ENCODE measurements at places on chromosomes 6 and 20.

- no peak for DNase-seq
Measured at GRCh38 chr6:156336089-156336488, 441.1 kb upstream of the ARID1B start.

- DNase-seq = no peak
Measured at GRCh38 chr6:12181481-12181880, 108.7 kb upstream of the EDN1 start.

GRCh38 chr6:96465321-96465903 is 56.2 kb upstream of the UFL1 start:
- DNase-seq = no peak

DNA sequence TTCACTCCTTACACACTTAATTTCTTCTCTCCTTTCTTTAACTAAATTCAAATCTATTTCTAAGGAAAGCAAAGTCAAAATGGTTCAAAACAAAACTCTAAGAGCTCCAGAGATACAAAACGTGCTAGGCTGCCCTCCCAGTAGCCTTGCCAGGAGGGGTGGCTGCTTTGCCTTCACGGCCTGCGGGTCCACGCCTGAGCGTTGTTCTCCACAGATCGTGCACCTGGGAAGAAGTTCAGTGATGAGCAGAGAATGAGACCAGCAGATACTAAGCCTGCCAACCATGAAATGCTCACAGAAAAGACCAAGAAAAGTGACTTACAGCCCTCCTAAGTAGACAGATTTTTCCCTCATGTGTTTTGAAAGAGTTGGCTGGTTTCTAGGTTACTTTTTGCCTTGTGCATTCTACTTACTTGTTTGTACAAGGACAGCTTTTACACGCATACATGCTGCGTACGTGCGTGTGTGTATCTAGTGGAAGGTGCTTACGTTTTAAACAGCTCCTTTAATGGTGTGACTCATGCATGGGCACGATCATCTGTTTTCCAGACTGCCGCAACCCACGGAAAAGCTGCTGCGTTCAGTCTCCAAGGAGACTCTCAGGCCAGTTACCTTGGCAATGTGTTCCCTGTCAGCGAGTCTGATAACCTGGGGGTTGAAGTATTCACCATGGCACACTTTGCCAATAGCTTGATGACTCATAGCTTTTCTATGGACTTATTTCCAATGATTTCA is 32.4 kb upstream of the PBOV1 start:
- DNase-seq = peak; percentile 56

DNA sequence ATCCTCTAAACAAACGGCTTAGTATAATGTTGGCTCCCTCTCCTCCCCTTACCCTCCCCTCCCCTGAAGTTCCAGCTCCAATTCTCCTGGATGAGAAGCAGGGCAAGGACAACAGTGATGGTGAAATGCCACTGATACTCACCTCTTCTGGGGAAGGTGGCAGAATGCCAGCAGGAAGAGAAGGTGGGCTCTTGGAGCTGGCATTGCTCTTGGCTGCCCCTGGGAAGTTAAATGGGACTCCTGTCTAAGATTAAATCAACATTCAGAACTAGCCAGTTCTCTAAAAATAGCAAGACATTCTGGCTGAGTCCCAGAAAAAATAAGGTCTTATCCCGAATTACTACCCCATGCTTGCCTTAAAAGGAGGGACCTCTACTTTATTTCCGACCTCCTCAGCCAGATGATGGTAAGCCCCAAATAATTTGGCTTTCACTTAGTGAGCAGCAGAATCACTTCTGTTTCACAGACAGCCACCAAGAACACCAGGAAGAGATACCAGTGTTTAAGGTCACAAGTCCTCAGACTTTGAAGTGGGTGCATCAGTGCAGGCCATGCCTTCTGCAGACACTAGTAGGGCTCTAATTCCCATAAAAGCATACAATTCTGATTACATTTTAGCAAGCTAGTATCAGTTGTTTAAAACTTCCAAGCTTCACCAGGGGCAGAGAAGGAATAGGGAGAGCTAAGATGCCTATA is 46.0 kb upstream of the IL17A start:
- DNase-seq = no peak

GRCh38 chr6:131765081-131765803 is 42.6 kb upstream of the ENPP1 start:
- DNase-seq = no peak

DNA sequence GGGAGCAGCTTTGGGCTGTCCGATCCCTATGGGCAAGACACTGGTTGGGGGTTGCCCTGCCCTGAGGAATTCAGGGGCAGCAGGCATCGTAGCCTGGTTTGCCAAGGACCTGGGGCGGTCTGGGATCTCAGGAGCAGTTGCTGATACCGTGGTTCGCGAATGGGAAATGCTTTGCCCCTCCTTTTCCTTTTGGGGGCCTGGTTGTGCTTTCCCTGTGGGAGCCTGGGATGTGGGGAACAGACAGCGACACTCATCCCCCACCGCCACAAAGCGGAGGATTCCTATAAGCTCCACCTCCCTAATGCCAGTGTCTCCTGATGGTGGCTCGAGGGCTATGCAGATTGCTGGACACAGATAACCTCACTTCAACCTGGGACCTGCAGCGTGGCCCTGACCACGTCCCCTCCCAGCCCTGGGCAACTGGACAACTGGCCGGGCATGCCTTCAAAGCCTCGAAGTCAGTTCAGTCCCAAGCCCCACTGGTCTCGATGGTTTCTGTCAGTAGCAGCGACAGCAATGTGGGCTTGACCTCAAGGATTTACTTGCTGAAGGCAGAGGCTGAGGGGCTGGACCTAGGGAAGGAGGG is 3.3 kb downstream of the CEBPB start:
- DNase-seq = no peak

DNA sequence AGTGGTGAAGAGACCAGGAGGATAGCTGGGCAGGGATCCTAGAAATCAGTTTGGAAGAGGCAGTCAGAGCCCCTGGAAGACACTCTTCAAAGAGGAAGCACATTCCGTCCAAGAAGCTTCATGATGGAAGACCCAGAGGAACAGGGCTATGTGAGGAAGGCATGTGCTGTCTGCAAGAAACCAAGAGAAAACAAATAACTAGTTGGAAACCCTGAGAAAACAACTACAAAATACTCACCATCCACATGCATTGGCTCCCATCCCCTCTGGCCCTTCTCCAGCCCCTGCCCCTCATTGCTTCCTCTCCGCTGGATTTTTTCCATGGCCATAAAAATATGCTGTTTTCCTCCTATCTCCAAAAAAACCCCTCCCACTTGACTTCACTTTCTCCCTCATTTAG is 40.9 kb upstream of the SMOC2 start:
- DNase-seq = no peak
